ENCODE measurements at places on chromosomes 2 and 18.
A peak's percentile ranks its signal among the peaks of the same experiment; 100 is the strongest.

- no peak for DNase-seq
These were observed 77.5 kb downstream of the GFPT1 start for GRCh38 chr2:69309351-69310110.

GRCh38 chr2:196987649-196988364, 61.3 kb upstream of the PGAP1 start:
- no peak for DNase-seq

DNA sequence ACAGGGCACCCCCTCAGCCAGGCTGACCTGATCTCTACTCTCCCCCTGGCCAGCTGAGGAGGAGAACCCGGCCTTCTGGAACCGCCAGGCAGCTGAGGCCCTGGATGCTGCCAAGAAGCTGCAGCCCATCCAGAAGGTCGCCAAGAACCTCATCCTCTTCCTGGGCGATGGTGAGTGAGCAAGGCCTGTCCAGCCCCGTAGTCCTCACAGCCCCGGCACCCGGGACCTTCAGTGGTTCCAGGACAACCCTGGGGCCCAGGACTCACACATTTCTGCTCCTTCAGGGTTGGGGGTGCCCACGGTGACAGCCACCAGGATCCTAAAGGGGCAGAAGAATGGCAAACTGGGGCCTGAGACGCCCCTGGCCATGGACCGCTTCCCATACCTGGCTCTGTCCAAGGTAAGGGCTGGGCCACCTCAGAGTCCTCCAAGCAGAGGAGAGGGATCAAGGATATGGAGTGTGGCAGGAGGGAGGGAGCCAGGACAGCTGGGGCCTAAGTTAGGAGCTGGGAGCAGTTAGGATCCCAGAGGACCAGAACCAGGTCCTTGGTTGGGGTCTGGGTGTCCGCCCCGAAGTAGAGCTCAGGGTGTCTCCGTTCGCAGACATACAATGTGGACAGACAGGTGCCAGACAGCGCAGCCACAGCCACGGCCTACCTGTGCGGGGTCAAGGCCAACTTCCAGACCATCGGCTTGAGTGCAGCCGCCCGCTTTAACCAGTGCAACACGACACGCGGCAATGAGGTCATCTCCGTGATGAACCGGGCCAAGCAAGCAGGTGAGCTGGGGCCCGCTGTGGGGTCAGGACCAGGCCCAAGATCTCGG, 555 bp downstream of the ALPI start:
- DNase-seq = no peak

DNA sequence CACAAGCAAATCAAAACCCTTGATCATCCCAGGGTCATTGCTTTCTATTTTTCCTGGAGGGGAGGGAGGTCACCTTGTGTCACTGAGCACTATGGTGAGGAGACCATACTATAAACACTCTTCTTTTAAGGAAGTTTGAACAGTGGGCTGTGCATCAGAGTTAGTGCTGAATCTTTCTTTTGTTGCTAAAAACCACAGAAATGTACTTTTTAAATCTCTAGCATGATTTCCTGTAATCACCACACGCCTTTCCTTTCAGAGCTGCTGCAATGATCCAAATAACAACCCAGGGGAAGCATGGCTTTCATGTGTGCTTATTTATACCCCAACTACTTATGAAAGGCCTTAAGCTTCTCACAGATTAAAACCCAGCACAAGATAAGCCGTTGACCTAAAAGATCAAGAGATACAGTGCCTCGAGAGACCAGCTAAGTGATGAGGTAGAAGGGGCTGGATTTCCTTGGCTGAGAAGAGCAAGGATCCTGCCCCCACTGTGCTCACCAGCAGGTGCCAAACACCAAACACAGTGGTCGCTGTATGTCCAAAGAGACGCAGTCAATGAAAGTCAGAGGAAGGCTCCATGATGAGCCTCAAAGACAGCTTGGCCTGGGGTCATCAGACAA, 34.7 kb downstream of the TRABD2A start:
- no peak for DNase-seq

DNA sequence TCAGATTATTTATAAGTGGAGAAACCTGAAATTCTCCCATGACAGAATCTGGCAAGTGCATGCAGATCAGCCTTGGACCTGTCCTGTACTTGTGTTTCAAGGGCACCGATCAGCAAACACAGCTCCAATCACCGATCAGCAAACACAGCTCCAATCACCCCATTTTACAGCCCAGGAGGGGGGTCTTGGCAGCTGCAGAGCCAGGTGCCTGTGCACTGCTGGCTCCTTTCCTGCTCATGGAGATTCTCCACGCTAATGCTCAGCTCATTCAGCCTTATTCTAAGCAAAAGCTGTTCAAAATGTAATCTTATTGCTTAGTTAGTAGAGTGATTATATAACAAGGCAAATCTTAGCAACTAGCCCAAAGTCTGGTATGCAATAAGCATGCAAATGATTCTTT, 623.1 kb upstream of the HS6ST1 start:
- no peak for DNase-seq

DNA sequence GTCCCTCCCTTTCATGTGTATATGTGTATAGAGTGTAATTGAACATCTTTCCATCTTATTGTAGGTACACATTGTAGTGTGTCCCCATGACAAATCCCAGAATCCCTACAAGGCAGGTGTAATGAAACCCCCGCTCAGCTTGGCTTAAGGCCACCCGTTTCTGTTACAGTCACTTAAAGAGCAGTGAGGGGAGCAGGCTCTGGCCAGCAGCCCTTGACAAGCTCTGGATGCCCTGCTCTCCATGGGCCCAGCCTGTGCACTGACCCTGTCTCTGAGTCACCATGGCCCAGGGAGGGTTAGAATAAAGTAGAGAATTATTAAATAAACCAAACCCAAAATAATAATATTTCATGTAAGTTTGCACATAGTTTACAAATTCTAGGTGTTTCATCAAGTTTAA, 17.2 kb upstream of the MAL start:
- no peak for DNase-seq

GRCh38 chr2:225464346-225465025, 65.0 kb downstream of the NYAP2 start:
- no peak for DNase-seq

GRCh38 chr2:122480501-122481243, 725.2 kb downstream of the TSN start:
- DNase-seq = no peak

- DNase-seq = no peak
These were observed 1113.3 kb downstream of the TSN start for GRCh38 chr2:122868646-122869275.

DNA sequence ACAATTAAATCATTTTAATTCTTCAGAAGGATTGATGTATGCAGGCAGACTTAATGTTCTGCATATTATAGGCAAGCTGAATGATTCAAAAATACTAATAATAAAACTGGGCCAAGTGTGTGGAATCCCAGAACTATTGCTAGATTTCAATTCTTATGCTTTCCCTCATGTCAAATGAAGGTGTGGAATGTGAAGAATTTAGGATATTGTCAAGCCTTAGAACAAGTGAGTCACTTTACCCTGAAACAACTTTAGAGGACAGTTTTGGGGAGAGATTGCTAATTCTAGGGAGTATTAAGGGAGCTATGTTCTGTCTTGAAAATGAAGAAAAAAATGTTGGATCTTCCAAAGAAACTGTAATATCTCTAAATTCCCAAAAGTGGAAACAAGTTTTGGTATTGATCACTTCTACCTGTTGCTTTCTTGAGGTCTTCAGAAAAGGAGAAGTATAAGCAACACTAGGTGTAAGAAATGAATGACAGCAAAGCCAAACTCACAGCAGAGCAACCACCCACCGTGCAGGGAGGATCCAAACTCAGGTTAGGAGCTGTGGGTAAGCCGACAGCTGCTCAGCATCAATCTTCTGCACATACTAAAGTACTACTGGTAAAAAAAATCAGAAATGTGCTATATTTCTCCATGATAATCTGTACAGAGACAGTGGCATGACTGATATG, 818.1 kb downstream of the SLC4A3 start:
- DNase-seq = no peak

- DNase-seq = no peak
These were observed 905 bp upstream of the IAH1 start for GRCh38 chr2:9473308-9473984.

GRCh38 chr2:50148632-50149031, 883.3 kb downstream of the NRXN1 start:
- no peak for DNase-seq

GRCh38 chr18:26057344-26057773, 33.1 kb downstream of the SS18 start:
- no peak for DNase-seq

GRCh38 chr2:98578231-98578630, 30.1 kb downstream of the COA5 start:
- no peak for DNase-seq

- no peak for DNase-seq
These were observed 159.1 kb downstream of the LNPK start for GRCh38 chr2:175842996-175843395.

GRCh38 chr2:227939271-227940027, 68.0 kb downstream of the DAW1 start:
- DNase-seq = no peak

GRCh38 chr18:74060579-74060978, 87.1 kb downstream of the FBXO15 start:
- DNase-seq = no peak

GRCh38 chr2:189674374-189675112, at the start of gene ANKAR:
Gene ANKAR (plus strand): TSS chr2:189674670. CDS start chr2:189676491, 1,821 bp downstream.
- peak; percentile 59 for DNase-seq

GRCh38 chr2:39407516-39408296, 29.4 kb downstream of the MAP4K3 start:
- no peak for DNase-seq

DNA sequence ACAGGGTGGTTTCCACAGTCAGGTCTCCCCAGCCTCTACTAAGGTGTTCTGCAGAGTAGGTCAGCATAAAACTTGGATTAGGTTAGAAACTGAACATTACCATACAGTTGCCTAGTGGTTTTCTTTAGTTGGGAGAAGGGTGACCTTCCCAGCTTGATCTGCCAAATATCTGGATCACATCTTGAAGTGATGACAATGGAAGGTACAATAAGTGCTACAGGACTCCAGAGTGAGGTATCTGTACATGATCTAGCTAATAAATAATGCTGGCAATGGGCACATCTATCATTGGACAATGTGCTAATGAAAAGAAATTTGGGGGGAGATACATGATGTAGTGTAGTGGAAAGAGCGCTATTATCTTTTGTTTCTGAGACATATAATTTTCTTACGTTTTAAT, 54.6 kb upstream of the ACVR1 start:
- no peak for DNase-seq

GRCh38 chr2:240172071-240172895, 31.8 kb upstream of the OTOS start:
- no peak for DNase-seq

DNA sequence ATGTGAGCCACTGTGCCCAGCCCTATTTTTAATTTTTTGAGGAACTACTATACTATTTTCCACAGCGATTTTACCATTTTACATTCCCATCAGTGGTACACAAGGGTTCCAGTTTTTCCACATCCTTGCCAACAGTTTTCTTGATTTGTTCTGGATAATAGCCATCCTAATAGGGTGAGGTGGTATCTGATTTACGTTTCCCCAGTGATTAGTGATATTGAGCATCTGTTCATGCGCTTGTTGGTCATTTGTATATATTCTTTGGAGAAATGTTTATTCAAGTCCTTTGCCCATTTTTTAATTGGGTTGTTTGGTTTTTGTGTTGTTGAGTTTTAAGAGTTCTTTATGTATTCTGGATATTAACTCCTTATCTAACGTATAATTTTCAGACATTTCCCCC, 20.8 kb downstream of the TTC39C start:
- DNase-seq = no peak

- no peak for DNase-seq
These were observed 6.0 kb downstream of the SLC4A3 start for GRCh38 chr2:219633276-219634065.

GRCh38 chr2:27378096-27378808, 2.3 kb downstream of the ZNF513 start:
- DNase-seq = no peak

GRCh38 chr18:27994571-27994970, 182.4 kb downstream of the CDH2 start:
- DNase-seq = no peak

GRCh38 chr2:232117413-232117812, 155.9 kb downstream of the DIS3L2 start:
- no peak for DNase-seq

DNA sequence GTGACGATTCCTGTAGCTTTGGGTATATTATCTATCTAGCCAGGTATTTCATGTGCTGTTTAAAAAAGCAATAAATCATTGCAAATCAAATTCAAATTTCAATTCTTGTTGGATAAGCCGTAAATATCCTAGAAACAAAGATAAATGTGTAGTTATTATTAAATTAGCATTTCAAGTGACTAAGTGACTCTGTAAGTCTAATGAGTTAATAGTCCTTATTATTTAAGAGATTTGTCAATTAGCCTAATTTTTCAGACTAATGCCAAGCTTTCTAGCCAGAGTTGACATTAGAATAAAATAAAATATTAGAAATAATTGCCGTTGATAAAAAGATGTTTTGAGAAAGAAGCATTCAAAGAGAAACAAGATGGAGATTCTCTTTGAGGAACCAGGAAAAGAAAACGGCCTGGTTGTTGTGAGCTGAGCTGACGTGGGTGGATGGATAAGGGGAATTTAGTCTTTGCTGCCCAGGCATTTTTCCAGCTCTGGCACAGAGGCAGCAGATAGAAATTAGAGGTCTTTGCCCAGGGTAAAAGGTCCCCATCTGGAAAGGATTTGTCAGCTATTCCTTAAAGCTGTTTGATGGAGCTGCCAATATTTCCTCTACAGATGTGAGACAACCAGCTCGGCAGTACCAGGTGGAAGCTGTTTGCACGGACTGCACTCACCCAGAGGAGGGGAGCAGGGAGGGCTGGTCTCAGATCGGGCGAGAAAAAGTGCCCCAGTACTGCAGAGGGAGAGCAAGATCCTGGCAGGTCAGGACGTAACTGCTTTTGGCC, 117.3 kb upstream of the SEC11C start:
- no peak for DNase-seq

GRCh38 chr2:31347319-31347718, 67.2 kb downstream of the XDH start:
- DNase-seq = no peak

- peak; percentile 21 for DNase-seq
These were observed 649 bp downstream of the ESCO1 start for GRCh38 chr18:21599585-21600525.

DNA sequence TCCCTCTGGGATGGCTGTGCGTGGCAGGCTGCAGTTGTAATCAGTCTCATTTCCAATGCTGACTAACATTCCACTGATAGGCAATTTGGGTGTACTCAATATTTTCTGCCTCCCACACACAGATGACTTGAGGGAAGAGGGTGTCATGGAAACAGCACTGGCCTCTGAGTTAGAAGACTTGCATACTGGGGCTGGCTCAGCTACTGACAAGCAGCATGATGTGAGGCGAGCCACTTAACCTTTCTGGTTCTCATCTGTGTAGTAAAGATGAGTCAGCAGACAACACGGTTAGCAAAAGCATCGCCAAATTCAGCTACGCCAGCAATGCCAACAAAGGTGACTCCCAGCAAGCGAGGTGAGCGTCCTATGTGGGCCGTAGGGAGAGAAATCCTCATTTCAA, 73.5 kb downstream of the COLEC12 start:
- no peak for DNase-seq

DNA sequence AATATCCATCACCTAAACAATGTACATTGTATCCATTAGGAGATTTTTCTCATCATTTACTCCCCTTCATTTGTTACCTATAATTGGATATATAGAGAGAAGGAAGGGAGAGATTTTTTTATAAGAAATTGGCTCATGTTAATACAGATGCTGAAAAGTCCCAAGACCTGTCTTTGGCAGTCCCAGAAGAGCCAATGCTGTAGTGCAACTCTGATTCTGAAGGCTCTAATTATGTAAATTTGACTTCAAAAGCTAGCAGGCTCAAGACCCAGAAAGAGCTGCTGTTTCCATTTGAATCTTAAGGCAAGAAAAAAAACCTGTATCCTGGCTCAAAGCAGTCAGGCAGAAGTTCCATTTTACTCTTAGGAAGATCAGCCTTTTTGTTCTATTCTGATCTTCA, 1245.5 kb upstream of the FAM98A start:
- DNase-seq = no peak
